Activated CD8-positive, alpha-beta memory T cell treated with anti-CD3 and anti-CD28 coated beads, Interleukin-2, amount 10 ng/mL, durations not matched to agents 7 days and 5 days (primary cell): ENCODE measurements at places on chromosomes 16 and 17. TPM values are rescaled to one million over a fixed set of nuclear protein-coding genes. Genes with fewer than 3 reads are reported as not detected.

Gene SLFN14
- total RNA-seq: not detected

Gene STX8
- total RNA-seq: 74.2 TPM

Gene DDX42
- 121 TPM for total RNA-seq

Gene SMPD3
- total RNA-seq: 7.7 TPM

Gene GPR142
- not detected for total RNA-seq

Gene DYNLRB2
- total RNA-seq: not detected

Gene SSTR5
- total RNA-seq: not detected

Gene SKAP1
- total RNA-seq: 75.5 TPM

Gene CRYBA1
- total RNA-seq: not detected

Gene GNAO1
- total RNA-seq: 4.3 TPM

Gene CIBAR2
- total RNA-seq: not detected

Gene RHBDL3
- total RNA-seq: 0.29 TPM

Gene CWC25
- 33.0 TPM for total RNA-seq

Gene NUPR1
- total RNA-seq: not detected

Gene GSPT1
- 111 TPM for total RNA-seq

Gene TPSG1
- total RNA-seq: not detected

Gene USP7
- 179 TPM for total RNA-seq

Gene SNF8
- 125 TPM for total RNA-seq

Gene CCL14
- not detected for total RNA-seq

Gene MSLN
- not detected for total RNA-seq

Gene CCL22
- total RNA-seq: not detected

Gene CCL2
- 0.73 TPM for total RNA-seq

Gene VAT1
- total RNA-seq: 16.8 TPM

Gene NOS2
- total RNA-seq: 0.06 TPM
